ENCODE measurements at places on chromosomes 7 and 10.
A peak's percentile ranks its signal among the peaks of the same experiment; 100 is the strongest.

- no peak for DNase-seq
These were observed 738 bp upstream of the NCAPG2 start for GRCh38 chr7:158705234-158705850.

GRCh38 chr10:14625192-14625631, 149.5 kb downstream of the FAM107B start:
- no peak for DNase-seq

- DNase-seq, result no peak
These were observed 88.7 kb upstream of the KCTD7 start for GRCh38 chr7:66539902-66540375.

GRCh38 chr10:95935429-95935828, 27.7 kb downstream of the CC2D2B start:
- DNase-seq, result no peak

GRCh38 chr10:30160271-30160982, 101.0 kb upstream of the JCAD start:
- DNase-seq, result no peak

DNA sequence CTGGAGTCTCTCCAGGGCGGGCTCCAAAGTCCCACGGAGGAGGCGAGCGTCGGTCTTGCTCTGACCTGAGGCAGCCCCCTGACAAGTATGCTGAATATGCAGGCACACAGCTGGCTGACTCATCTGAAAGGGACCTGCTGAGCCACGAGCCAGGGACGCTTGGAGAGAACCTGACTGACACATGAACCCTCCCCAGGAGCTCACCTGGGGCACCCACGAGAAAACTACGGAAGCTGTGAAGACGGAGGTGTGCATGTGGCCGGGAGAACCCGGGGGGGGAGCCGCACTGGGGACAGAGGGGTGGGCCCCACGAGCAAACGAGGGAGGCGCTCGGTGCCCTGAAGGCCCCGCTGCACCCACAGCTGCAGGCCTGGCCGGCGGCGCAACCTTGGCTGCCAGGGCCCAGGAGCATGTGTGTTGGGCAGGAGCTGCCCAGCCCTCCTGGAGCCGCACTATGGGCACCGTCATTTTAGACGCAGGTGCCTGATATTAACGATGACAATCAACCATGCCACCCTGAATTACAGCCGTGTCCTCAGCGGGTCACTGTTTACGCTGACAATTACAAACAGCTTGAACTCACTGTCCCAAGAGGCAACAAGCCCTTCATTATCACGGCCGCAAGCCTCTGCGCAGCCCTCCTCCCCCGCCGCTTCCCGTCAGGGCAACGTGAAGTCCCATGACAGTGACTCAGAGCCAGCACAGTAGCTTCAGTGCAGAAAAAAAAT, 64.7 kb downstream of the DIP2C start:
- peak; percentile 83 for DNase-seq

GRCh38 chr7:7242899-7243298, 60.6 kb downstream of the C1GALT1 start:
- no peak for DNase-seq

DNA sequence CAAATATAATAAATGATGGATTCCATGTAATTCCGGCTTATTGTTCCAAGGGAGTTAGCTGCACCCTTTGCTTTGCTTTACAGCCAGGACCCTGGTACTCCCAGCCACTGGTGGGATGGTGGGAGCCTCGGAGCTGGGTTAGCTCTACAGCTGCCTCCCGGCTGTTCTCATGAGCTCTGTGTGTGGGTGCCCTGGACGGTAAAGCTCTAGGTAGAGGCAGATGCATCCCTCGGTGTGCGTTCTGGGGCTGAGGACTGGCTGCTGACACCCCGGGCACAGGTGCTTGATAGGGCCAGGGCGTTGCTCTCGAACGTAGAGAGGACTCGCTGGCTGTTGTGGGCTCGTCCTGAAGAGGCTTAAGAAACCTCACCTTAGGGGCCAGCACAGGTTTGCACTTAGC, 50.1 kb downstream of the PFKP start:
- no peak for DNase-seq

- DNase-seq, result peak; percentile 61
These were observed 17.3 kb upstream of the GRIFIN start for GRCh38 chr7:2493205-2494164.

GRCh38 chr10:54063514-54063913, 737.5 kb downstream of the PCDH15 start:
- DNase-seq, result peak; percentile 26

DNA sequence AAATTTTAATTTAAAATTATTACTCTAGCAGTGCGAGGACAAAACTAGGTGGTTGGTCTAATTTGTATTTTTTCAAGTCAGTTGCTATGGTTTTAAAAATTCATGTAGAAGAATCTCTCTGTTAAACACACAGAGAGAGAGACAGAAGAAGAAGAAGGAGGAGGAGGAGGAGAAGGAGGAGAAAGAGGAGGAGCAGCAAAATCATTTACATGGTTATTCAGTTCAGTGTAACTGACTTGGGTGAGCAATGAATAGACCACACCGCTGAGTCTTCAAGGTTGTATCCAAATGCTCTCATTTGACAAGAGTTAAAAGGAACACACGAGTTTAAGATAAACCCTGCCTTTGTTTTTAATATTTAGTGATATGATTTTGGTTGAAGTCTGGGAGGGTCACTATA, 131.1 kb downstream of the PDE1C start:
- no peak for DNase-seq

DNA sequence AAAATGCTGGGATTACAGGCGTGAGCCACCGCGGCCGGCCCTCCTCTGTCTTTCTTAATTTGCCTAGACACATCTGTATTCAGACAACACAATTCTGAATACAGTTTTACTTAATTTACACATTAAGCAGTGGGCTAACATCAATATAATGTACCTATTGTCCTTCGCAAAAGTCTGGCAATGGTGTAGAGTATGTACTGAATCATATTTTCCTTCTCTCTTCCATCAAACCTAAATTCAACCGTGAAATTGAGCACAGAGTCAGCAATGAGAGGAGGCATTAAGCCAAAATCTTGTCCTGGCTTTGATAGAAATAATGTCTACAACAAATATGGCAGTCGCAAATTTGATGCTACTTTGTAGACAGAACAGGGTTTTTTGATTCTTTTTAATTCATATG, 30.4 kb downstream of the FZD9 start:
- DNase-seq, result no peak

- DNase-seq, result no peak
These were observed 102.0 kb downstream of the WNT2 start for GRCh38 chr7:117220836-117221235.

DNA sequence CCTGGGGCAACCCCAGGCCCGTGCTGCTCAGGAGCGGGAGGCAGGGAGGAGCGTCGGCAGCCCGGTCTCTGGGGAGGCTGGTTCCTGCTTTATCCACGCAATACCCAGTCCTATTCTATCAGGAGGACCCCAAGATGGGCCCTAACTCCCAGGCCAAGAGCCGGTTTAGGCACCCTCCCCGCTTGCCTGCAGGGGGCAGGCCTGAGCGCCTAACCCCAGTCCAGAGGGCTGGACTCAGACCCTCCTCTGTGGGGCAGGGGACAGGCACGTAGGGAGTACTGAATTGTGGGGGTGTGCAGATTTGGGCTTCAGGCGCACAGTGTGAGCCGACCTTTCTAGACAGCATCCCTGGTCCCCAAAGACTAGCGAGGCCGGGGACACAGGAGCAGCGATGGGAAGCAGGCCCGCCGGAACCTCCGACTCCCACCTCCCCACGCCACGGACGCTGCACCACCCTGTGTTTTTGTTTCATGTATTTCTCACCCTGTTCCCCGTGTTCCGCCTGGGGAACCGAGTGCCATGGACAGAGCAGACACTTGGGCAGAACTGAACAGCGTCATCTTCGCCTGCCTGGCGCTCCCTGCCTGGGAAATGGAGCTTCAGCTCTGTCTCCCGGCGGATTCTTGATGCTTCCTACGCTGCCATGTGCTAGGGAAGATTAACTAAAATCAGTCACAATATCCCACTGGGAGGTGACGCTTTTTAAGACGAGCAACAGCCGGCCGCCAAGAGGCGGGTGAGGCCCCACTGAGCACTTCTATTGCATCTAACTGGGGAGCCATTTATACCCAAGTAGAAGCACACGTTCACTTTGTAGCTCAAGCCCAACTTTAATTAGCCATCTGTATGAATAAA, 5.3 kb downstream of the NUDT1 start:
- no peak for DNase-seq

DNA sequence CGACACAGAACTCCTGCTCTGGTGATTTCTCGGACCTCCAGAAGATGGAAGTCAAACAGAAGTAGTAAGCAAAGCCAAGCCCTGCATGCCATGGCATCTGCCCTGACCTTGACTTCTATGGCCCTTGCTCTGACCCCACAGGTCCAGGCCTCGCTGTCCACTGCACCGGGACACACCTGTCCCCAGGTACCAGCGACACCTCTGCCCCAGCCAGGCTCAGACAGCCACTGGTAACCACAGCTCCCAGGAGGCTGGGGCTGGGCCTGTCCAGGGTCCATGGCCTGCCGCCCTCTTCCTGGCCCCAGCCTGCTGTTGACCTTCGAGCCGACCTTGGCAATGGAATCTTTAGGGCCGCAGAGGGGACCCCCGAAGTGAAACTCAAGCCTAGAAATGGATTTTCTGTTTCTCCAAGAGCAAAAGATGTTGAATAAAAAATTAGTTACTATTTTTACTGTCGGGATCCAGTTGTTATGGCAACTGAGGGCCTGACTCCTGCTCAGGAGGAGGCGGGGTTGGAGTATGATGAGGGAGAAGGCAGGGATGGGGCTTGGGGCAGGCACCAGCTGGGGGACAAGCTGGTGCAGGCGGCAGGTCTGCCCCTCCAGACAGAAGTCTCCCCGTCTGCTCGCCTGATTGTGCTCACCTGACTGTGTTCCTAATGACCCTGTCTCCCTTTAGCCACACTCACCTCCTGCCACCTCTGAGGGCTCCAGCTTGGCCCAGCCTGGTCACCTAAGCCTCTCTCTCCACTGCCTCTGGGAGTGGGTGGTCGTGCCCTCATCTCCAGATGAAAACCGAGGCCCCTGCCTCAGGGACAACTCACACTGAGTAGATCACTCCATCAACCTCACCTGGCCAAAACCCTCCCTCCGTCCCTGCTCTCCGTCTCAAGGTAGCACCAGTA, 4.1 kb upstream of the MMD2 start:
- no peak for DNase-seq

All from left ventricle myocardium superior (tissue), 1 donor.